ENCODE measurements at places on chromosomes 3 and 15. TPM values are rescaled to one million over a fixed set of nuclear protein-coding genes. Genes with fewer than 3 reads are reported as not detected.

- no peak for DNase-seq
- no peak overlapping the region for H3K27ac ChIP-seq
- no peaks in the 10 kb centered on the region for H3K36me3 ChIP-seq
Observed at GRCh38 chr3:24410860-24411259, 83.8 kb downstream of the THRB start.

- no peaks in the 10 kb centered on the region for H3K27me3 ChIP-seq
- peak overlapping the region; percentile 87 for H3K4me3 ChIP-seq
- no peak for DNase-seq
- H3K27ac ChIP-seq = peak overlapping the region; percentile 40
- no peaks in the 10 kb centered on the region for H3K36me3 ChIP-seq
Observed at GRCh38 chr3:56799251-56799882, 2.4 kb downstream of the ARHGEF3 start.

- H3K4me3 ChIP-seq = no peak overlapping the region
- peak overlapping the region; percentile 96 for H3K27ac ChIP-seq
- peaks cover 16% of the 10 kb centered on the region for H3K36me3 ChIP-seq
- peak; percentile 46 for DNase-seq
Observed at GRCh38 chr3:126354776-126355175, 2.4 kb downstream of the KLF15 start.

The NDUFB5 gene
- total RNA-seq = 40.7 TPM

GRCh38 chr3:126525091-126525852 is 1.3 kb downstream of the CHST13 start:
- H3K27ac ChIP-seq = no peak overlapping the region
- no peaks in the 10 kb centered on the region for H3K27me3 ChIP-seq
- H3K36me3 ChIP-seq = no peaks in the 10 kb centered on the region
- no peak overlapping the region for H3K4me3 ChIP-seq
- peak; percentile 43 for DNase-seq
- H3K4me1 ChIP-seq = no peaks in the 10 kb centered on the region

The GPR149 gene
- total RNA-seq = not detected

The GP5 gene
- total RNA-seq = not detected

DNA sequence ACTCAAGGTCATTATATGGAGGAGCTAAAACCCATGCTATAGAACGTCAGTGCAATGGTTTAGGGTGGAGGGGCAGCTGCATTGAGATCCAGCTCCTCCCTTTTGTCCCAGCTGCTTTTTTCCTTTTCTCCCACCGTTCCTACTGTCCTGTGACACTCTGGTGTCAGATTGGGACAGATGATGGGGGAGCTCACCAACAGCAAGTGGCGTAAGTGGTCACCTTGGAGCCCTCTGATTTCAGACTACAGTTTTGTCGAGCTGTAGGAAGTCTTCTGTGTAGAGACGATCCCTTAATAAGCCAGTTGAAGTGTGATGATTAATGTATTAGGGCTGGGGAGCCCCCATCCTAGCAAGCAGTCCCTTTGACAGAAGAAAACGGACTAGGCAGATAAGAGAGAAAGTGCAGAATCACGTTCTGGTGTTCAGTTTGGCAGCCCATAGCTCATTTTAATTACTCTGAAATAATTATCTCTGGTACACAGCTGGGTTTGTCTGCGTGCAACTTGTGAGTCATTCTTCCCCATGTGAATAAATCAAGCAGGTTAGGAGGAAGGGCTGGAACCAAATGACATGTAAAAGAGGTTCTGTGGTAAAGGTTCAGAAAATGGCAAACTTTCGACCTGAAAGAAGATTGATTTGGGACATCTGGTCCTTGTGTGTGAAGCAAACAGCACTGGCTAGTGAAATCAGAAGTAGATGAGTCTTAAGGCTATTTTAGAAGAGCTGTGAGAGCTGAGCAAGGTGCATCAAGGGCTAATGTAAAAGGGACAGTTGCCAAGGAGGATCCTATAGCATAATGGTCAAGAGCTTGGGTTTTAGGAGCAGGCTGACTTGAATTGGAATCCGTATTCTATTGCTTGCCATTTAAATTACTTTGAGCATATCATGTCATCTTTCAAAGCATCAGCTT is 241.4 kb downstream of the EDEM1 start:
- no peak overlapping the region for H3K27ac ChIP-seq
- H3K36me3 ChIP-seq = no peaks in the 10 kb centered on the region
- DNase-seq = no peak
- no peak overlapping the region for H3K4me3 ChIP-seq

The GOLGA6B gene
- not detected for total RNA-seq

DNA sequence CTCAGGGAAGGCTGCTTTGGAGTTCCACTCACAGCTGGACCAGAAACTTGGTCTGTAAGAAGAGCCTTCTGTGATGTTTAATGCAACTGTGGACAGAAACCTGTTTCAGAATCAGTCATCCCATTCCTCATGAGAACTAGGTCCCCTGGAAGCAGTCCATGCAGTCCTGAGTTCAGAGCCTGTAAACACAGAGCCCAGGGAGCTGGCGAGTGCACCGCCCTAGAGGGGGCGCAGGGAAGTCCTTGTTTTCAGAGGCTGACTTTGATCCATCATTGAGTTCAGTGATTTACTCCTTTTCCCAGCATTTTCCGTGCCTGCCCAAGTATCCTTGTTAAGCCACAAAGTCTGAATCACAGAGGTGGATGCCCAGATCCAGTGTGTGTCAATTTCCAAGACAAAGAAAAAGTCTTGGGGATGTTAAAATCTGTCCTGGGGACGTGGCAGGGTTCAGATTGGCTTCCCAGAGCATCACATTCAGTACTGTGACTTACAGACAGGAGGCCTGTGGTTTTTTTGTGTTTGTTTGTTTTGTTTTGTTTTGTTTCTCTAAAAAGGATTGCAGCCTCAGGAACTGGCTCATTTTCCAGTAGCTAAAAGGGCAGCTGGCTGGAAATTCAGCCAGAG is 9.8 kb upstream of the TXNRD3 start:
- no peaks in the 10 kb centered on the region for H3K36me3 ChIP-seq
- H3K27me3 ChIP-seq = no peaks in the 10 kb centered on the region
- no peak for DNase-seq
- no peak overlapping the region for H3K27ac ChIP-seq
- no peaks in the 10 kb centered on the region for H3K4me1 ChIP-seq

GRCh38 chr3:191372122-191372521 is 41.8 kb upstream of the UTS2B start:
- no peaks in the 10 kb centered on the region for H3K27me3 ChIP-seq
- no peak for DNase-seq
- H3K27ac ChIP-seq = no peak overlapping the region
- H3K36me3 ChIP-seq = peaks cover 10% of the 10 kb centered on the region

DNA sequence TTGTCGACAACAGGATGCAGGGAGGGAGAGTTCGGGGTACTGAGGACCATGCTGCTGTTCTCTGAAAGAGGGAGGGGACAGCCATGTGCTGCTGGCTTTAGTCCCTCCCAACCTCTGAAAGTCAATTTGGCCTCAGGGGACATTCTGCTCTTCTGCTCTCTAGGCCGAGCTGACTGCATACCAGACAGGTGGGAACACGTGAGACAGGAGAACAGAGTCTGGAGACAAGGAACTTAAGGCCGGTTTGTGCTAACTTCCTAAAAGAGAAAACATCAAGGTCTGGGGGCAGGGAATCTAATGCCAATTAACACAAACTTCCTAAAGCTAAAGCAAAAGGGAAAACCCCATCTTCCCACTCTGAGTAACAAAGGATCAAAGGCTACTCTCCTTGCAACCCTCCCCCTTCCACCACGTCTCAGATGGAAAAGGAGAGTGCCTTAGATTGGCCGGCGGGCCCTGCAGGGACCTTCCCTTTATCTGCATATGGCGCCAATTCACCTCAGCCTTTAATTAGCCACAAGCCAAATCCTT is 41.0 kb downstream of the SLCO2A1 start:
- no peak overlapping the region for H3K4me3 ChIP-seq
- no peaks in the 10 kb centered on the region for H3K27me3 ChIP-seq
- no peak for DNase-seq
- no peaks in the 10 kb centered on the region for H3K36me3 ChIP-seq
- no peaks in the 10 kb centered on the region for H3K4me1 ChIP-seq

GRCh38 chr3:107943786-107944523 is 146.9 kb downstream of the CD47 start:
- no peaks in the 10 kb centered on the region for H3K27me3 ChIP-seq
- DNase-seq = no peak
- H3K36me3 ChIP-seq = no peaks in the 10 kb centered on the region
- no peaks in the 10 kb centered on the region for H3K4me1 ChIP-seq

GRCh38 chr15:57668016-57668415 is 38.5 kb upstream of the POLR2M start:
- no peak overlapping the region for H3K4me3 ChIP-seq
- H3K27me3 ChIP-seq = no peaks in the 10 kb centered on the region
- DNase-seq = no peak
- H3K36me3 ChIP-seq = no peaks in the 10 kb centered on the region
- peaks cover 34% of the 10 kb centered on the region for H3K4me1 ChIP-seq

DNA sequence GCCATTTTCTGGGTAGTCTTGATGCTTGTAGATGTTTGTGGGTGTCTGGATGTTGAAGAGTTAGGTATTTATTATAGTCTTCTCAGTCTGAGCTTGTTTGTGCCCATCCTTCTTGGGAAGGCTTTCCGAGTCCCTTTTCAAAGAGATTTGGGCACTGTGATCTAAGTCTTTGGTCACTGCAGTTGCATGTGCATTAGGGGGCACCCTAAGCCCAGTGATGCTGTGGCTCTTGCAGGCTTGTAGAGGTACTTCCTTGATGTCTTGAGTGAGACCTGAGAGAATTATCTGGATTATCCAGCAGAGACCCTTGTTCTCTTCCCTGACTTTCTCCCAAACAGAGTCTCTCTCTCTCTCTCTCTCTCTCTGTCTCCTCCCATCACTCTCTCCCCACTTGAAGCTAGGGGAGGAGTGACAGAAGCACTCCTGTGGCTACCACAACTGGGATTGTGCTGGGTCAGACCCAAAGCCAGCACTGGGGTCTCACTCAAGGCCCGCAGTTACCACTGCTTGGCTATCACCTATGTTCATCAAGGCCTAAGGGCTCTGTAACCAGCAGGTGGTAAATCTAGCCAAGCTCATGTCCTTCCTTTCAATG is 68.5 kb downstream of the TMCO5A start:
- H3K27ac ChIP-seq = no peak overlapping the region
- no peak for DNase-seq
- no peaks in the 10 kb centered on the region for H3K4me1 ChIP-seq
- no peaks in the 10 kb centered on the region for H3K36me3 ChIP-seq
- no peak overlapping the region for H3K4me3 ChIP-seq
- no peaks in the 10 kb centered on the region for H3K27me3 ChIP-seq
